ENCODE measurements at places on chromosomes 16 and 17. TPM values are rescaled to one million over a fixed set of nuclear protein-coding genes. Genes with fewer than 3 reads are reported as not detected.

The ANKRD40CL gene
- not detected for total RNA-seq

The HOXB3 gene
- 6.3 TPM for total RNA-seq

The CPNE7 gene
- total RNA-seq = 5.4 TPM

The KCNJ12 gene
- under 0.01 TPM for total RNA-seq

The GNAO1 gene
- not detected for total RNA-seq

The FOXK2 gene
- 16.1 TPM for total RNA-seq

The APOBR gene
- total RNA-seq = not detected

The CEP20 gene
- 61.9 TPM for total RNA-seq

All from IMR-90 (cell line).